Activated naive CD4-positive, alpha-beta T cell treated with Interleukin-2 at 50 U/mL for 16 hours (primary cell): ENCODE measurements at places on chromosomes 13 and 19.
A peak's percentile ranks its signal among the peaks of the same experiment; 100 is the strongest.

DNA sequence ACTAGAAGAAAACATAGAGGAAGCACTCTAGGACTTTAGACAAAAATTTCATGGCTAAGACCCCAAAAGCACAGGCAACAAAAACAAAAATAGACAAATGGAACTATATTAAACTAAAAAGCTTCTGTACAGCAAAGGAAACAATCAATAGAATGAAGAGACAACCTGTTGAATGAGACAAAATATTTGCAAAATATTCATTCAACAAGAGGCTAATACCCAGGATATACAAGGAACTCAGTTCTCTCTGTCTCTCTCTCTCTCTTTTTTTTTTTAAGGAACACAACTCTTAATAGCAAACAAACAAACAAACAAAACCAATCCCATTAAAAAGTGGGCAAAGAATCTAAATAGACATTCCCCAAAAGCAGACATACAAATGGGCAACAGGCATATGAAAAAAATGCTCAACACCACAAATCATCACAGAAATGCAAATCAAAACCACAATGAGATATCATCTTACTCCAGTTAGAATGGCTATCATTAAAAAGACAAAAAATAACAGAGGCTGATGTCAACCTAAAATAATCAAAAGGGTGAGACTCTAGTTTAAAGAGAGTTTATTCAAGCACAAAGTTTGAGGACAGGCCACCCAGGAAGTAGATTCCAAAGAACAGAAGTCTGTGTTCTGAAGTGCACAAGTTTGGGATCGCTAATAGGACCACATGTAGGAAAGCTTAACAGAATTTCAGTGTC, 27.1 kb upstream of the SLC7A9 start:
- no peak for DNase-seq

DNA sequence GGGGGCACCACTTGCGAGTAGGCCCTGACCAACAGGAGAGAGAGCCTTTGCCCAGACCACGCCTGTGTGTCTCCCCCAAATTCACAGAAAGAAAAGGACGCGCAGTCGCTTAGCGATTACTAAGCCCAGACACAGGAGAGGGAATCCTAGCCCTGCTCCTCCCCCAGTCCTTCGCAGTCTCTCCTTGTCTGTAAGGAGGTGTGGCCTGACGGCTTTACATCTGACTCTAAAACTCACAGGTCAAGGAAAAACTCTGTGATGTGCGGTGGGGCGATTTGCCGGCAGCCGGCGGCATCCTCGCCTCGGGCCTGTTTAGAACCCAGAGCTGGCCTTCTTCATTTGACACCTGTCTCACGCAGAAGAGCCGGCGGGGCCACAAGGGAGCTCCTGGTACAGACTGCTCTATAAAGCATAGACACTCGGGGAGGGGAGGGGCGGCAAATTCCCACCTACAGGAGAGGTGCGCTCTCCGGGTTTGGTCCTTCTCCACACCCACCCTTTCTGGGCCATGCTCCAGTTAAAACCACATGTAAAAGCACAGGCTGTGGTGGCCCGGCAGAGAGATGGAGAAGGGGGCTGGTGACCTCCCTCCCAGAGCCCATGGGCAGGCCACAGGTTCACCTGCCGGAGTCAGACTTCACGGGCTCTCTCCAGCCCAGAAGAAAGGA, 17.8 kb downstream of the GPR12 start:
- DNase-seq: no peak

DNA sequence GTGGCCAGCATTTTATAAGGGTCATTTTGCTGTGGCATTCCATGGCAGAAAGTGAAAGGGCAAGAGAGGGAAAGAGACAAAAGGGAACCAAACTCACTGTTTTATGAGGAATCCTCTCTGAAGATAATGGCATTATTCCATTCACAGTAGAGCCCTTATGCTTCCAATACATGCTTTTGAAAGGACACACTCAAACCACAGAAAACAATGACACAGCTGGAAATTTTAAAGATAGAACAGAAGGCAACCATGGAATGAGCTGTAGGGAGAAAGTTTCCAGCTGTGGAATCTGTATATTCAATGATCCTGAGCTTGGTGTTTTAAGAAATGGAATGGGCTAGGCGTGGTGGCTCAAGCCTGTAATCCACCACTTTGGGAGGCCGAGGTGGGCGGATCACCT, 677.4 kb downstream of the SLITRK1 start:
- DNase-seq: no peak

DNA sequence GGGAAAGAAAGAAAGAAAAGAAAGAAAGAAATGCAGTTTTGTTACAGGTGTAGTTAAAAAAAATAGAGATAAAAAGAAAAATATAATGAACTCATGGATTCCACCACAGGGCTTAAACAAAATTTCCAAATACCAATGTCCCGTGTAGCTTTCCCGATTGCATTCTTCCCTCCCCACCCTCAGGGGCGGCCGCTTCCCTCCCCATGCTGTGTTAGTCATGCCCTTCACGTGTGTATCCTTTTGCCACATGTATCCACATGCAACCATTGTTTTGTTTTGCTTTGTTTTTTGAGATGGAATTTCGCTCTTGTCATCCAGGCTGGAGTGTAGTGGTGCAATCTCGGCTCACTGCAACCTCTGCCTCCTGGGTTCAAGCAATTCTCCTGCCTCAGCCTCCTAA, 3.6 kb upstream of the KMT5C start:
- no peak for DNase-seq

DNA sequence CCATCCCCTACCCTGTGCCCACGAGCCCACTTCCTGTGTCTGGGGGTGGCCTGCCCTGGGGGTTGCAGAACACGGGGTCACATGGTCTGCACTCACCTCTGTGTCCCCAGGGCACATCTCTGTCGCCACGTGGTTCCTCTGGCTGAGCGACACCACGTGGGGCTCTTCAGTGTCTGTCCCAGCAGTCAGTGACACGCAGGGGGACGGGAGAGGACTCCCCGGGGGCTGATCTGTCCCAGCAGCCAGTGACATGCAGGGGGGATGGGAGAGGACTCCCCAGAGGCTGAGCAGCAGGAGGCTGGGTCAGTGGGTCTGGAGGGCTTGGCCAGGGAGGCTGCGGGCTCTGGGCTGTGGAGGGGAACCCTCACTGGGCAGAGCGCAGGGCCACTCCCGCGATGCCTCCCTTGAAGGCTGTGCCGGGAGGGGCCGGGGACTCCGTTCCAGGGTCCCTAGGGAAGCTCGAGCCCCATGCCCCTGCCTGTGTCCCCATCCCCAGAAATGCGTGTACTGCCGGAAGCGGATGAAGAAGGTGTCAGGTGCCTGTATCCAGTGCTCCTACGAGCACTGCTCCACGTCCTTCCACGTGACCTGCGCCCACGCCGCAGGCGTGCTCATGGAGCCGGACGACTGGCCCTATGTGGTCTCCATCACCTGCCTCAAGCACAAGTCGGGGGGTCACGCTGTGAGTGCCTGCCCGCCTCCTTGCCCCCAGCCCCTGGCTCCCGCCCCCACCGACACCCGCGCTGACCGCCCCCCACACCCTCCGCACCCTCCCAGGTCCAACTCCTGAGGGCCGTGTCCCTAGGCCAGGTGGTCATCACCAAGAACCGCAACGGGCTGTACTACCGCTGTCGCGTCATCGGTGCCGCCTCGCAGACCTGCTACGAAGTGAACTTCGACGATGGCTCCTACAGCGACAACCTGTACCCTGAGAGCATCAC, 174.8 kb downstream of the KDM4B start:
- DNase-seq: no peak

- DNase-seq: no peak
Observed at GRCh38 chr13:46675016-46675415, 121.9 kb downstream of the ESD start.

DNA sequence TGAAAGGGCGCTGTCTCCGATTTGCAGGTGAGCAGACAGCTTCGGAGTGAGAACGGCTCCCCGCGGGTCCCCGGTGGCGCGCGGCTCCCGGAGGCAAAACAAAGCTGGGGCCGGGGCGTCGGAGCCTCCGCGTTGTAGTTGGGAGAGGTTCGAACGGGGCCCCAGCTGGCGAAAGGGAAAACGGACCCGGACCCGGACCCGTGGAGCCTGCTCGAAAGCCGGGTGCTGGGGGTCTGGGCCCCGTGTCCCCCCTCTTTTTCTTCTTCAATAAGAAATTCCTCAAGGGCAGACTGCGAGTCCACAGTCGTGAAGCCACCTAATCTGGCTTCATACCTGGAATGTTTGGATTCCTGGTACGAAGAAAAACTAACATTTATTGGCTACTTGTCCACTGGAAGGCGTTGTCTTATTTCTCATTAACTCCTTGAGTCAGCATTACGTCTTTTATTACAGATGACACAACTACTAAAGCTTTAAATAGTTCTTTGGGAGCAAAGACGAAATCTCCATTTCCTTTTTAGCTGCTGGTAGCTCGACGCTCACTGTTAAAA, 632 bp upstream of the MTIF3 start:
- DNase-seq: peak; percentile 40

DNA sequence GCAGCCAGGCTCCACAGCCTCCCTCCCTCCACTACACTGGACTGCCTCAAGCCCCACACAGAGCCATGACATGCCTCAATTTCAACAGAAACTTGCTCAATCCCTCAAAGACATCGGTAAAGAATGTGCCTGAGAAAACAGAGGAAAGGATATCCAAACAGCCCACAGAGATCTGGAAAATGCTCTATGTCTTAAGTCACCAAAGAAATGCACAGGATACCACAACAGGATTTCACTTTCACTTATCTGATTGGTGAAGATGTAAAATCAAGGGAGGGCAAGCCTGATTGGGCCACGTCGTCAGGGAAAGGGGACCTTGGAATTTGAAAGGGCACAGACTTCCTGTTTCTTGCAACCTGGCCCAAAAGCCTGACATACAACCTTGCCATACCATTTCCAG, 14.2 kb downstream of the CACNA1A start:
- no peak for DNase-seq

- DNase-seq: no peak
Observed at GRCh38 chr19:48991873-48992580, 1.1 kb downstream of the GYS1 start.

DNA sequence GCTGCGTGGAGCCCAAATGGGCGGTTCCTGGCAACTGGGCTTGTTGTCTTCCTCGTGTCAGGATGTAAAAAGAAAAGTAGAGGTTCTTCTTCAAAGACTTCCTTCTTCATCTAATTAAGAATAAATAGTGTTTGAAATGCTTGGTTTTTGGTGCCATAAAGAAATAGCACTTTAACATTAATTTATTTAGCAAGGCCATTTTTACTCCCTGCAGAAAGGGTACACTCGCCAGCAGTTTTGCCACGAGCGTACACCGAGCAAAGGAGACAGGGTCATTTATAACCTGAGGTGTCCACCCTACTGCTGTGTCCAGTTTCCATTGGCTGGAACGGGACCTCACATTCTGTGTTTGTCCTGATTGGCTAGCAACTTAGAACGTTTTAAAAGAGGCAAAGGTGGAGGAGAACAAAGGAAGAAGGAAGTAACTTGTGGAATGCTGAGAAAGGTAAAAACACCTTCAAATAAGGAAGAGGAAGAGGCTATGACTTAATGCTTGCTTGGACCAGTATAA, 21.8 kb upstream of the OR10H1 start:
- no peak for DNase-seq

GRCh38 chr13:41075034-41075433, 13.7 kb downstream of the WBP4 start:
- DNase-seq: peak; percentile 14

DNA sequence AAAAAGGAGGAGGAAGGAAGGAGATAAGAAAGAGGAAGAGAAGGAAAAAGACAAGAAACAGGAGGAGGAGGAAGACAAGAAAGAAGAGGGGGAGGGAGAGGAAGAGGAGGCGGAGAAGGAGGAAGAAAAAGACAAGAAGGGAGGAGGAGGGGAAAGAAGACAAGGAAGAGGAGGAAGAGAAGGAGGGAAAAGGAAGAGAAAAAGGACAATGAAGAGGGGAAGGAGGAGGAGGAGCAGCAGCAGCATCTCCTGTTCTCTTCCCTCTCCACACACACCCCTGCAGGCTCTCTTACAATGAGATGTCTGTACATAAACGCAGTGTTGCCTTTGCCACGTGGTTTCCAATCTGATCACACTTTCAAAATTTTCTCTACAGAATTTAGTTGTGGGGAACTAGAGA, 66.6 kb downstream of the RUBCNL start:
- DNase-seq: no peak

DNA sequence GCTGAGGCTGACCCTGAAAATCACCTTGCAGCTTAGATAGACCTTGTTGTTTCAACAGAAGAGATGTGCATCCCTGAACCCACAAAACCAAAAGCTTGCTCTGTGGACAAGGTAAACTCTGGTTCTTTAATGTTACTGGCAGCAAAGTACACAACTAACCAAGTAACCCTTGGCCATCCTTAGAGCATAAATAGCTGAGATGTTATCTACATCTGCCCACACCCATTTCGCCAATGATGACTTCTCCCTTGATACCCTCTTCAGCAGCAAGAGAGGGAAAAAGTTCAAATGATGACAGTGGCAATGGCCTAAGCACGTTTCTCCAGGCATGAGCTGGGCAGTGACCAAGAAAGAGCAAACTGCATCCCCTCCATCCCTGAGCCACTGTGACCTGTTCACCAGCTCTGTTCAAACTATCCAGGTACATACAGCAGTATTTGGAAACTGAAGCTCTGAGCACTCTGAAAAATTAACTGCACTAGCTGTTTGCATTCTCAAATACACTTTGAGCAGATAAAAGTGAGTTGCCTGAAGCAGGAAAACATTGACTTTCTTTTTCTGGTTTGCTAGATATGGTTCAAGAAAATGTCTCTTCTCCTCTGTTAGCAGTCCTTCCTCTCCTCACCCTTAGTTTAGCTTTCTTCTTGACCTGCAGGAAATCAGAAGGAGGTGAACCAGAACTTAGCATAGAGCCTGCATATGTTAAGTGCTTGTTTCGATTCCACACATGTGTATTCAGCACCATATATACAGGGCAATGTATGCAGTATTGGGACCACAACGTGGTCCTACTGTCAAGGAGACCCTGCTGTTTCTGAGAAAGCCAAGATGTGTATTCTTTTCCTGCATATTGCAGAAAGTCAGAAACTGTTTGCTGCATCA, 231.7 kb downstream of the FOXO1 start:
- DNase-seq: no peak

DNA sequence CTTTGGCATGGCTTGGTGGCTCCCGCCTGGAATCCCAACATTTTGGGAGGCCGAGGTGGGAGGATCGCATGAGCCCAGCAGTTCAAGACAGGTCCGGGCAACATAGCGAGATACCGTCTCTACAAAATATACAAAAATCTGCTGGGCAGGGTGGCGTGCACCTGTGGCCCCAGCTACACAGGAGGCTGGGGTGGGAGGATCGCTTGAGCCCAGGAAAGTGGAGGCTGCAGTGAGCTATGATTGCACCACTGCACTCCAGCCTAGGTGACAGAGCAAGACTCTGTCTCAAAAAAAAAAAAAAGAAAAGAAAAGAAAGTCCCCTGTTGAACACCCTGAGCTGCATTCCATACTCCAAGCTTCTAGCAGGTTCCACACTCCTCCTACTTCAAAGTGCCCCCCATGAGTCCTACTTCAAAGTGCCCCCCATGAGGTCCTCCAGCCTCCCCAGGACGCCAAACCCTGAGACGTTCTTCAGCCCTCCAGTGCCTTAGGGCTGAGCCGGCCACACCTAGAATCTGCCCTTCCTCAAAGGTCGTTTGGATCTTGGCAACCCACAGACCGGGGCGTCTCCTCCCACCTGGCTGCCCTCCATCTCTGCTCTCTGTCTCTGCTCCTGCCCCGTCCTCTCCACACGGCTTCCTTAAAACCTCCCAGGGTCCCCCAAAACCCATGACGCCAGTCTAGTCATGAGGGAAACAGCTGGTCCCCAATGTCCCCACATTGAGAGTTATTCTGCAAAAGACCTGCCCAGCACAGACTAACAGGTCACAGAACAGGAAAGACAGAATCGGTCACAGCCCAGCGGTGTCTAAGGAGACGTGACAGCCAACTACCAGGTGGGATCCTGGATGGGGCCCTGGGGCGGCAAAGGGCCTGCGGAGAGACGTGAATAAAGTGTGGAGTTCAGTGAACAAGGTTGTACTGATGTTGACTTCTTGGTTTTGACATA, 4.8 kb downstream of the TJP3 start:
- no peak for DNase-seq

GRCh38 chr19:44731622-44732021, 16.9 kb upstream of the BCL3 start:
- DNase-seq: no peak
